ENCODE measurements at places on chromosomes 2 and 18. TPM values are rescaled to one million over a fixed set of nuclear protein-coding genes. Genes with fewer than 3 reads are reported as not detected.

ANTXR1 gene
- 50.9 TPM for total RNA-seq

LYPD6B gene
- 9.2 TPM for total RNA-seq

CCDC141 gene
- 0.34 TPM for total RNA-seq

EVA1A gene
- total RNA-seq = 9.4 TPM

KCNG2 gene
- not detected for total RNA-seq

HOXD9 gene
- not detected for total RNA-seq

AFG3L2 gene
- total RNA-seq = 57.5 TPM

TRABD2A gene
- total RNA-seq = not detected

- no peak for DNase-seq
These were observed 3.5 kb downstream of the ICOS start for GRCh38 chr2:203940039-203940438.

DNA sequence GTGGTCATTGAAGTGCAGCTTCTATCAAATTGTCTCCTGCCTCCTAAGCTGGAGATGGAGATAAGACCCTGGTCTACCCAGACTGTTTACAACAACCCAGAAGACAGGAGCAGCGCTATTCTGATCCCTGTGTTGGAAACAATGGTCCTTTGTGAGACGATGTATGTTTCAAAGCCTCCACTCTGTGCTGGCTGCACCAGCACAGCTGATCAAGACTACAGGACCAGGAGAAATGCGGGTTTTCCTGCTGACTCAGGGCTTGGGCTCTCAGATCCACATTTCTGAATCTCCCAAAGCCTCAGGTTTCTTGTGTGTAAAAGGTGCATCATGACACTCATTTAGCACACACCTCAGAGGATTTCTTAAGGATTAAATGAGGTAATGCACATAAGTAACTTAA is 92.0 kb downstream of the POU3F3 start:
- DNase-seq = no peak

DNA sequence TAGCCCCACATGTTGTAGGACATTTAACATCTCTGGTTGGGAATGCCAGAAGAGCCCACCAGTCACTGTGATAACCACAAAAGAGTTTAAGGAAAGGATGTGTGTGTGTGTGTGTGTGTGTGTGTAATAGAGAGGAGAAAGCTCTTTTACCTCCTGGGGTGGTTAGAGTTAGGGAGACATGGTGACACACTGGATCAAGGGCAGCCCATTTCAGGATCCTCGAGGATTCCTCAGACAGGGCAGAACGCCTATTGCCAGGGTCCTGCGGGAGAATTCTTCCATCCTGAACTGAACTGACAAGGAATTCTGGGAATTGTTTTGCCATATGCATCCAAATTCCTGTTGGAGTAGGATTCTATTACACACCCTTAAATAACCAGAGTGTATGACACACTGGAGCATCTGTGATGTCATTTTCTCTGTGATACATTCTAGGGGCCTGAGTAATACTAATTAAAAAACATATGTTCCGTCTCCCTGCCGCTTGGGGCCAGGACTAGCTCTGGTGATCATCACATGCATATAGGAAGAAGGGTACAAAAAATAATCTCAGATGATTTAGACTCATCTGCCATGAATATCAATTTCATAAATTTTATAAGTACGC is 156.4 kb upstream of the MMADHC start:
- DNase-seq = no peak

- no peak for DNase-seq
These were observed 136.1 kb downstream of the EXOC6B start for GRCh38 chr2:72689579-72690195.

GRCh38 chr2:121335294-121336290 is 50.6 kb upstream of the TFCP2L1 start:
- no peak for DNase-seq

DNA sequence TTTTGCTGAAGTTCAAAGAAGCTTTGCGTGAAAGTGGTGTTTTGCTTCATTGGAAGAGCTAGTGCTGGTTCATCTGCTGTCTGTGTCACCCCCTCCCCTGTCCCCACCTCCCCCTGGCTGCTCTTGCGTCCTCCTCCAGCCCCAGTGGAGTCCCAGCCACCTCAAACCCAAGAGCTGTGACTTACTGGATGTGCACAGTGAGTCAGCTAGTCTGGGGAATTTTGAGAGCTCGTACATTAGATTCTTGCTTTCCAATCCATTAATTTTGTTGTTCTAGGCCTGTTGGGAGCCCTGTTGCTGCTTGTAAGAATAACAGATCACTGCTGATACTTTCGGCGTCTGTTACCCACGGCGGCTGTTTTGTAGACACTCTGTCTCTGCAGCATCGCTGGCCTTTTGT is 412.1 kb downstream of the TSN start:
- DNase-seq = no peak

GRCh38 chr2:129277585-129277981 is 701.9 kb upstream of the RAB6C start:
- DNase-seq = no peak

GRCh38 chr18:12844391-12844790 is 39.6 kb downstream of the PTPN2 start:
- DNase-seq = no peak

DNA sequence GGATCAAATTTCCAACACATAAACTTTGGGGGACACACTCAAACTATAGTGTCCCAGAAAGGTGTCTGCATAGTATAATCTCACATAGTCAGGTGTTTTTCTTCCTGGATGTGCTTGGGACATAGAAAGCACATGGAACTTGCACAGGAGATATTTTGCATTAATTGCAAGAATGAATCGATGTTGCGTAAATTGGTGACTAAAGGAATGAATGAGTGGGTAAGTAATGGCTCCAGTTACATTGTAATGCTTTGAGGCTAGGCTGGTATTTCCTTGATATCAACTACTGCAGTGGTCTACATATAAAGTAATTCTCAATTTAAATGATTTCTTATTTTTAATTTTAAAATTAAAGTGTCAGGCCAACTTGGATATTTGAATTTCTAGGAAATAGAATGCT is 53.4 kb downstream of the SH3RF3 start:
- DNase-seq = no peak

DNA sequence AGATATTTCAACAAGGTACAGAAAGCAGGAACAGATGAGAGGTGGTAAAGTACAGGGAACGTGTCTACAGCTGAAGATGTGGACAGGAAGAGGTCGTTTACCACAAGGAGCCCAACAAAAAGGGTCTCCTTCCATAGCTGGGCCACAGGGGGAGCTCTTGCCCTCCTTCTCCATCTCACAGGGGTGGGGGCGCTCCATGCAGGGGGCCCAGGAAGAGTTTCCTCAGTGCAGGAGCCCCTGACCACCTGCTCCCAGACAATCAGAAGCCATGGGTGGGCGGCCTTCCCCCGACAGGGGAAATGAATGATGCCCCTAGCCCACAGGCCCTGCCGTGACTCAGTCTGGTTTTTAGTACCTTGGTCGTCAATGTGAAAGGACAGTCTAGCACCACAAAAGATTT is 163.6 kb upstream of the ZNF516 start:
- no peak for DNase-seq

DNA sequence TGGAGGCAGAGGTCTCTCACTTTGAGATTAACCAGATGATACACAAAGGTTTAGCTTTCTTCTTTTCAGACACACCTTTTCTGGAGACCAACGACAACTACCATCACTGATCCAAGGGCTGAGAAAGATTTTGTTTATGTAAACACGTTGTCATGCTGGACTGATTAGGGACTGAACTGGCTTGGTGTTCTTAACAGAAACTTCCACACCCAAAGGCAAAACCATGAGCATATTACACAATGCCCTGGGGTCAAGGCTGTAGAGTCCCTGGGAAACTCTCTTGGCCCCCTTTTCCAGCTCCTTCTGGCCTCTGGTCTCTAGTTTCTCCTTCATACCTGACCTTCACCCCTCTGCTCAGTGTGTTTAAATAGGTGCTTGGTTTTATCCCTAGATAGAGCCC is 447.0 kb upstream of the TCF4 start:
- no peak for DNase-seq

- DNase-seq = no peak
These were observed 444.4 kb upstream of the HNRNPA3 start for GRCh38 chr2:176768185-176768584.

- DNase-seq = no peak
These were observed 2.9 kb upstream of the MEIS1 start for GRCh38 chr2:66431846-66432587.

GRCh38 chr18:74689251-74689650 is 91.6 kb downstream of the ZNF407 start:
- DNase-seq = no peak

GRCh38 chr2:240293557-240294461 is 141.7 kb upstream of the GPC1 start:
- DNase-seq = no peak

DNA sequence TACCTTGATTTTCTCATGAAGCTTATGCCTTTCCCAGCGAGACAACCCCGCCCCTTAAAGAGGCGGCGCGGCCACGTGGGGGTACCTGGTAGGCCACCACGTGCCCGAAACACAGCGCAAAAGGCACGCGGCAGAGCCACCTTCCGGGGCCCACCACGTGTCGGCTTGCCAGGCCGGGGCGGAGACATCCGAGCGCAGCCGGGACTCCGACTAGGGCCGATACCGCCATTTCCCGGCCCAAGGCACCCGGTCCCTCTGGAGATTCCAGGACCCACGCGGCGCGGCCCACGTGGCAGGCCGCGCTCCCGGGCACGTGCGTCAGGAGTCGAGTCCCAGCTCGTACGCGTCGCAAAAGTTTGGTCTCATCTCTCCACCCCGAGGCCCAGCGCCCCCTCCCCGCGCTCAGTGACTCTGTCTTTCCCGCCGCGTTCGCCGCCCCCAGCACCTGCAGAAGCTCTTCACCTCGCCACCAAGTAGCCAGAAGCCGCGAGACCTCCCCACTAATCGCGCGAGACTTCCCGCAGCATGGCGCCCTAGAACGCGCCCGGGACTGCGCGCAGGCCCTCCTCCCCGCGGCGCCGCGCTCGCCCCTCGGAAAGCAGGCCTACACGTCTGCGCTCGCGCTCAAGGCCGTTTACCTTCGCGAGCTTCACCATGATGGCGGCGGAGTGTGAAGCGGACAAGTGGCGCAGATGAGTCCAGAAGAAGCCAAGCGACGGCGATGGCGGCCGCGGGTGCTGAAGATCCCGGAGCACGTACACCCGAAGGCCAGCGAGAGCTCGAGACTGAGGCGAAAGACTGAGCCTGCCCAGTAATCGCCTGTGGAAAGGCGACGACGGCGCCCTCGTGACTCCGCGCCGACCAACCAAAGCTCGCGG is at the start of gene NCL:
Gene NCL (minus strand): TSS at position 787 of the 878 bp plus-strand sequence. CDS start 131 bp downstream, at position 656.
- DNase-seq = peak; percentile 79

GRCh38 chr2:127361929-127362885 is 25.6 kb downstream of the MAP3K2 start:
- DNase-seq = no peak

GRCh38 chr2:127810619-127811396 is at the start of gene WDR33:
WDR33 (minus strand) TSS chr2:127811171; CDS start chr2:127770981, 40,190 bp downstream.
- peak; percentile 42 for DNase-seq

GRCh38 chr2:176583607-176584006 is 314.4 kb downstream of the MTX2 start:
- no peak for DNase-seq

GRCh38 chr2:222703886-222704285 is 32.4 kb downstream of the MOGAT1 start:
- no peak for DNase-seq

All from esophagus squamous epithelium (tissue), 5 donors.